ENCODE measurements at places on chromosomes 2 and 18.
A peak's percentile ranks its signal among the peaks of the same experiment; 100 is the strongest.

DNA sequence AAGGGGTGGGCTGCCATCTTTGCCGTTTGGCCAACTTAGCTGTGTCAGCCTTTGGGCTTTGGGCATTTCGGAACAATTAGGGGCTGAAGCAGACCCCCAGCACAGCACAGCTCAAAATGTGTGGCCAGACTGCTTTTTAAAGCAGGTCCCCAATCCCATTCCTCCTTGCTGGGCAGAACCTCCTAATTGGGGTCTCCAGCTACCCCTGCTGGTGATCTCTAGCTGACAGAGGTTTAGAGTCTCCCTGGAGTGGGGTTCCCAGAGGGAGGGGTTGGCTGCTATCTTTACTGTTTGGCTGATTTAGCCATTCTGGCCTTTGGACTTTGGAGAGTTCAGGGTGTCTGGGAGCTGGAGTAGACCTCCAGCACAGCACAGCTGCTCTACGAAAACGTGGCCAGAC, 71.5 kb upstream of the LHCGR start:
- DNase-seq: no peak

DNA sequence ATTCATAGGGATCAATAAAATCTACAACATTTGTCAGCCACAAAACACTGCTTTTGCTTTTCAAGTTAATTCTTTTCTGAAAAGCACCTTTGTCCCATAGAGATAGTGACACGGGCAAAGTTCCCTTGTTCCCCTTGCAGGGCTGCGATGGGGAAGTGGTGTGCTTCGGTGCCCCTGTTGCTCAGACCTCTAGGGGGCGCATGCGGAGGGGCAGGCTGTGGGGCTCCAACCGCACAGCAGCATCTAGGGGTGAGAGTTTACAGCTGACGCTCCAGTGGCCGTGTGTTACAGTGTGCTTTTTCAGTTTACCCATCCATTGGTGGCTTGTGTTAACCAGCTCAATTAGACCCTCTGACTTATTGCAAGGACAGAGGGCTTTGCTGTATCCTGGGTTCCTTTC, 1432.2 kb upstream of the ACVR2A start:
- no peak for DNase-seq

DNA sequence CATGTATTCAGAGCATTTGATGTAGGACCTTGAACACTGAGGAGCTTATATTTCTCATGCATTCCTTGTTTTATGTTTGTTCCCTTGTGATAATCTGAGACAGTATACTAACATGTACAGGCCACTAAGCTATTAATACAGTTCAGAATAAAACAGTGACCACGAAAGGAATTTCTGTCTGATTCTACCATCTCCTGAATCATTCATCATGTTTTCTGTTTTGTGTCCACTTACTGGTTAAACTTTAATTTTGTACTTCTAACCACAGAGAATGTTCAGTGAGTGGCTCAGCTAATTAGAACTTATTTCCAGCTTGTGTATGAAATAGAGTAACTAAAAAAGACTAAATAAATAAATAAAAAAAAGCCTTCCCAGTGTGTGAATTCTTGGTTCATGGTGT, 110.4 kb downstream of the LRP1B start:
- no peak for DNase-seq

GRCh38 chr2:168773719-168774521, 28.5 kb upstream of the NOSTRIN start:
- DNase-seq: peak; percentile 49

GRCh38 chr2:48459921-48460320, 70.0 kb upstream of the STON1 start:
- no peak for DNase-seq

All from adipocyte (in vitro differentiated cells).